H7 (cell line): ENCODE measurements at places on chromosomes 12 and 14. TPM values are rescaled to one million over a fixed set of nuclear protein-coding genes. Genes with fewer than 3 reads are reported as not detected.

AGAP2 gene
- 0.30 and 0.35 TPM in 2 replicates for total RNA-seq

PDZRN4 gene
- total RNA-seq, result 0.17 and 0.37 TPM in 2 replicates

EML5 gene
- 0.07 and 0.38 TPM in 2 replicates for total RNA-seq

AKAP6 gene
- 0.22 and 0.28 TPM in 2 replicates for total RNA-seq

RD3L gene
- not detected in 2 replicates for total RNA-seq

HNF1A gene
- total RNA-seq, result not detected in 2 replicates

HOXC12 gene
- total RNA-seq, result not detected in 2 replicates

PLEKHG7 gene
- total RNA-seq, result not detected in 2 replicates

SLC2A14 gene
- total RNA-seq, result 1.4 and 1.7 TPM in 2 replicates

LHX5 gene
- 0.07 and 0.85 TPM in 2 replicates for total RNA-seq

GLS2 gene
- 2.2 and 5.5 TPM in 2 replicates for total RNA-seq

PLEKHH1 gene
- 16.5 and 22.2 TPM in 2 replicates for total RNA-seq

VRTN gene
- total RNA-seq, result 139 and 140 TPM in 2 replicates

KRT6C gene
- total RNA-seq, result not detected in 2 replicates

FAM90A1 gene
- 2.6 and 4.6 TPM in 2 replicates for total RNA-seq

PMCH gene
- not detected in 2 replicates for total RNA-seq

RNASE4 gene
- total RNA-seq, result 15.8 and 20.5 TPM in 2 replicates
